ENCODE measurements at places on chromosomes 5 and 9.

GRCh38 chr5:147432323-147432722 lies 77.5 kb downstream of the DPYSL3 start:
- DNase-seq = no peak

- no peak for DNase-seq
Observed at GRCh38 chr5:146797658-146798057, 80.9 kb downstream of the PPP2R2B start.

GRCh38 chr5:124444147-124444775 lies 302.2 kb downstream of the ZNF608 start:
- DNase-seq = no peak

DNA sequence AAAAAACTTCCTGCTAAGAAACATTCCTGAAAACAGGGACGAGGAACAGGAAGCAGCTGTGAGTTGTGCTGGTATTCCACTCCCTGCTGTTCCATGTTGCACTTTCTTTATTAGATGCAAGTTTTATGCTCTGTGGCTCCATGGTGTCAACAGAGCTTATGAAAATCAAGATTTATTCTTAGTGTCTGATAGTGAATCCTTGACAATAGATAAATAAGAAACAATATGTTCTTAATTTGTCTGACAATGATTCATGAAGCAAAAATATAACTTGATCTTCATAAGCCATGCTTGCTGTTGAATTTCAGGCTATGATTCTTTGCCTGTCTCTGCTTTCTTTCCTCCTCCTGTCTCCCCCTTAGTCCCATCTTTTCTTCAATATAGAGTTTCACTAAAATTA lies 119.6 kb downstream of the DROSHA start:
- no peak for DNase-seq

GRCh38 chr5:136622747-136623146 lies 257.4 kb upstream of the TRPC7 start:
- DNase-seq = no peak

DNA sequence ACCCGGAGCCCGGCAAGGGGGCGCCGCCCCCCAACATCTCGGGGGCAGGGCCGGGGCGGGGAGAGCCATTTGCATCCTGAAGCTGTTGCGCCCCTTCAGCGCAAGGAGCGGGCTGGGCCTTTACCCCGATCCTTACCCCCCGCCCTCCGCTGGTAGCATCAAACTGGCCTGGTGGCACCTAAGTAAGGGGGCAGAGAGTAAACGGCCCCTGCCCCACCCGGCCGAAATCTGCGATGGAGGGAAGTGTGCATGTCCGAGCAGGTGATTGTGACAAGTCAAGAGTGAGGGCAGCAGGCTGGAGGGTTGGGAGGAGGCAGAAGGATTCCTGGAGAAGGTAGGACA lies 101.2 kb downstream of the ESM1 start:
- no peak for DNase-seq

GRCh38 chr9:106072421-106072820 lies 378.1 kb downstream of the TMEM38B start:
- no peak for DNase-seq

DNA sequence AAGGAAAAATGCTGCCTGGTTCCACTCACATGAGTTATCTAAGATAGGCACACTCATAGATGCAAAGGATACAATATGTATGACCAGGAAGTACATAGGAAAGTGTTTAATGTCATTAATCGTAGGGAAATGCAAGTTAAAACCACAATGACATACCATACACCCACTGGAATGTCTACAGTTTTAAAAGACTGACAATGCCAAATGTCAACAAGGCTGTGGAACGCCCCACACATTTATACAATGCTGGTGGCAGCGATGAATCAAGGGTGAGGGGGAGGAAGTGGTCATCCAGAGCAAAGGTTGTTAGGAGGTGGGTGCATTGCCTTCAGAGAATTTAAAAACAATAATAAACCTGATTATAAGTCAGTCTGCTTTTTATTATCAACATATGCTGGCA lies 437.8 kb downstream of the ARHGEF28 start:
- DNase-seq = no peak

- DNase-seq = no peak
Observed at GRCh38 chr9:77453825-77454647, 194.1 kb downstream of the GNA14 start.

DNA sequence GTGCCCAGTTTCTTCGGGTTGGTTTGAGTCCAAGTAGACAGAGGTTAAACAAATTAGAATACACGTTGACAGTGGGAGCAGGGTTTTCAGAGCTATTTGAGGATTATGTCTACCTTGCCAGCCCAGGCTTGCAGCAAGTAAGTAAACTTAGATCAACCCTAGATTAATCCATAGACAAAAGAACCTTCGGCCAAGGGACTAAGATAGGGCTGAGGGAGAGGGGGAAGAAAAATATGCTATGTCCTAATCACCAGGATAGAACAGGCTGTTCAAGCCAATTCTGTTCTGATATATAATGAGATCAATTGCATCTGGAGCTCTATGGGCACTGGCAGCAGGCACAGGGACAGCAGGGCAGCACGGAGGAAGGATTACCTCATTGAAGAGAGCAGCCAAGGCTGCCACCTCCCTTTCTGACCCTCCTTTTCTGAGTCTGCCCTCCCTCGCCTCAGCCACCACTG lies 377.7 kb downstream of the PIK3R1 start:
- DNase-seq = no peak

GRCh38 chr9:90010793-90011192 lies 406.0 kb downstream of the GADD45G start:
- no peak for DNase-seq

DNA sequence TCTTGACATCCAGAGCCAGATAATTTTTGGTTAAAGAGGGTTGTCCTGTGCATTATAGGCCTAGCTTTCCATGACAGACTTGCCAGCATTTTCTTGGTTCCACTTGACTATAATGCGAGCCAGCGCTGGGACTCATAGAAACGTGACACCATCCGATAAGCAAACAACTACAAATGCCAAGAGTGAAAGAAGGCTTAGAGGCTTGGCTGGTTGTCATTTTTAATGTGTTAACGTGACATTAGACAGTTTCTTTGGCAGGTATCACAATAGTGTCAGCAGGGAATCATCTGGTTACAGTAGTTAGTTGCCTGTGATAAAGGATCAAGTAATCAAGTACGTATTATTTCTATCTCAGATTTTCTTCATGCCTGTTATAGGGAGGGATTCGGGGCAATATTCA lies 20.0 kb upstream of the LIFR start:
- peak; percentile 44 for DNase-seq

GRCh38 chr5:36949593-36949992 lies 73.0 kb downstream of the NIPBL start:
- DNase-seq = no peak

GRCh38 chr5:132020568-132021339 lies 9.3 kb upstream of the ACSL6 start:
- no peak for DNase-seq

- no peak for DNase-seq
Observed at GRCh38 chr5:99061711-99062110, 132.9 kb upstream of the CHD1 start.

- DNase-seq = no peak
Observed at GRCh38 chr5:168136340-168136739, 155.1 kb upstream of the WWC1 start.

DNA sequence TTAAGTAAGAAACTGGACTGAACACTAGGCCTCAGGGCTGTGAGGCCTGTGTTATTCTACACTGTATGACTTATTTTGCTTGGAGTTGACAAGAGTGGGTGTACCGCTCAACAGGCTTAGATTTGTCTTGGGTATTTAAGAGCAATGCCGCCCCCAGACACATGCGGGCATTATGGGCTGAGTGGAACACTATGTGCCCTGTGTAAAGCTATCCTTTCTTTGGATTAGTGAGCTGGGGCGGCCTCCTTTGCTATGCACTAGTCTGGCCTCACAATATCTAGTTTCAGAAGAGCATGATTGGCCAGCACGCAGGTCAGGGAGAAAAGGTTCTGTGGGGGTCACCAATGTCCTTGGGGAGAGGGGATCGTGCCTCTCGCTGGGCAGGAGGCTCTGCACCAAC lies 206.3 kb upstream of the GDNF start:
- DNase-seq = no peak

- DNase-seq = no peak
Observed at GRCh38 chr9:125932012-125932411, 184.8 kb downstream of the PBX3 start.

- no peak for DNase-seq
Observed at GRCh38 chr5:1779782-1780613, 19.6 kb downstream of the MRPL36 start.

DNA sequence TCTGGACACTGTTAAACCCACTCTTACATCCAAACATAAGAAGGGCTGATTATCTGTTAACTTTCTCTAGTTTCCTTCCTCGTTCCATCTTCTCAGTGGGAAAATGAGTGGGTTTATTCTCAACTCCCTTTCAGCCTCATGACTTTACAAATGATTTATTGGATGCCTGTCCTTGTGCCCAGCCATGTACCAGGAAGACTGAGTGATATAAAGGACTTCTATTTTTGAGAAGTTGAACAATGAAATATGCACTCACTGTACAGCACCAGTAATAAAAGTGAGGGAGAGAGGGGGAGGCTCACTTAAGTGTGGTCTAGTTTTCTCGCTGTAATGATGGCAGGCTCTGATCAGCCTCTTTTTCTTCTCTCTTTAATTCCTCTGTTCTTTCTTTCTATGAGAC lies 277.6 kb downstream of the SMARCA2 start:
- no peak for DNase-seq

DNA sequence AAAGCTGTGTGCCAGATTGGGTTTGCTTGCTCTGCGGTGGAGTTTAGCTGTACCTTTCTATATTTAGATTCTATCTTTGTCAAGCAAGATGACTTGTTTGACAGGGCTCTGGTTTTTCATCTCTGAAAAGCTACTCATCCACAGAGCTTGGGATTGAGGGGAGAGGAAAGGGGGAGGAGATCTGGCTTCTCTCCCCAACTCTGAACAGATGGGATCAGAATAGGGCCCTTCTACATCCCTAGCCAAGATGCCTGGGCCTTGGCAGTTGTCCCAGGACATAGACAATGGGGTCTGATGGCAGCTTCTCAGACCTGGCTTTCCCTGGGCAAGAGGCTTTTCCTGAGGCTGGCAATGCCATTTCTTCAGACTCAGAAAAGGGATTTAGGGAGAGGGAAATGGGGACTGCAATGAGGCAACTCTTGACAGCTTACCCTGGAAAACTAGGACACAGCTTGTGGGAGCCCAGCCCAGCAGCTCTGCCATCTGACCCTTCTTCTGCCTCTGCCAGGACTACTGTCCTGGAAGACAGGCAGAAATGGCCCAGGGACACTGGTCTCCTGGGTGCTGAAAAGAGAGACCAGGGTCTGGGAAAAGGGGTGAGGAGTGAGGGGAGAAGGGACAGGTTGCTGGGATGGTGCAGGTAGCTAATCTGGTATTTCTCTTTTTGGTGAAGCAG lies 50.2 kb upstream of the ASTN2 start:
- DNase-seq = no peak

- DNase-seq = no peak
Observed at GRCh38 chr9:121997791-121998190, 95.3 kb downstream of the TTLL11 start.

DNA sequence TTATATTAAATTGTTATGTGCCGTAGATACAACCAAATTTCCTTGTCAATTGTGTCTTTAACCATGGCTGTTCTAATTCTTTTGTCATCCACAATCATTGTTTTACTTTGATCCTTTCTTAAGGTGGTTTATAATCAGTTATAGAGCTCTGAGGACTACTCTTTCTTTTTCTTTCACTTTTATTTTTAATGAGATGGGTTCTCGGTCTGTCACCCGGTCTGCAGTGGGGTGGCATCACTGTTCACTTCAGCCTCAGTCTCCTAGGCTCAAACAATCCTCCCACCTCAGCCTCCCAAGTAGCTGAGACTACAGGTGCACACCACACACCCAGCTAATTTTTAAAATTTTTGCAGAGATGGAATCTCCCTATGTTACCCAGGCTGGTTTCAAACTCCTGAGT lies 74.2 kb downstream of the ANXA2R start:
- no peak for DNase-seq
